ENCODE measurements at places on chromosomes 6 and 20.

GRCh38 chr20:22489626-22490286 lies 94.6 kb downstream of the FOXA2 start:
- no peak for DNase-seq

DNA sequence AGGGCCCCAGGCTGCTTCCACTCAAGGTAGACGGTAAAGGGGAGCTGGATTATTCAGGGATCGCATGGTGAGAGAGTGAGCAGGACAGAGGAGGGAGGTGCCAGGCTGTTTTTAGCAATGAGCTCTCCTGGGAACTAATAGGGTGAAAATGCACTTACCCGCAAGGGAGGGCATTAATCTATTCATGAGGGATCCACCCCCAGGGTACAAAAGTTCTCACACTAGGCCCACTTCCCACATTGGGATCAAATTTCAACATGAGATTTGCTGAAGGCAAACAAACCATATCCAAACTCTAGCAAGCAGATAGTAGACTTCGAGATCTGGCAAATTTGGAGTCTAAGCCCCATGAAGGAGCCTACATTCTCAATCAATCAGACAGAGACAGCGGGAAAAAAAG lies 408.6 kb downstream of the RNF144B start:
- no peak for DNase-seq

- DNase-seq = no peak
Observed at GRCh38 chr6:89925826-89926225, 31.6 kb downstream of the GJA10 start.

DNA sequence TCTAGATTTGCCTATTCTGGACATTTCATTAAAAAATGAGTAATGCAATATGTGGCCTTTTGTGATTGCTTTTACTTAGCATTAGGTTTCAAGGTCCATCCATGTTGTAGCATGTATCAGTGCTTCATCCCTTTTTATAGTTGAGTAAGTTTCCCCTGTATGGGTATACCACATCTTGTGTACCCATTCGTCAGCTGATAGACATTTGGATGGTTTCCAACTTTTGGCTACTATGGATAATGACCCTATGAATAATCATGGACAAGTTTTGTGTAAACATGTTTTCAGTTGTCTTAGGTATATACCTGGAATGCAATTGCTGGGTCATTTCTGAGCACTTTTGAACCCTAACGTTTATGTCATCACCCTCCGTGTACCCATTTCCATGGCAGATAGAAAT lies 15.4 kb downstream of the METTL24 start:
- DNase-seq = no peak

- DNase-seq = no peak
Observed at GRCh38 chr6:36759148-36759759, 61.6 kb downstream of the RAB44 start.

GRCh38 chr6:166004471-166004870 lies 163.2 kb downstream of the TBXT start:
- no peak for DNase-seq

GRCh38 chr6:157381631-157382621 lies 936 bp downstream of the ZDHHC14 start:
- DNase-seq = no peak

GRCh38 chr20:57507477-57507876 lies 17.5 kb downstream of the CTCFL start:
- no peak for DNase-seq

GRCh38 chr6:155067956-155068615 lies 73.0 kb downstream of the TIAM2 start:
- DNase-seq = no peak

DNA sequence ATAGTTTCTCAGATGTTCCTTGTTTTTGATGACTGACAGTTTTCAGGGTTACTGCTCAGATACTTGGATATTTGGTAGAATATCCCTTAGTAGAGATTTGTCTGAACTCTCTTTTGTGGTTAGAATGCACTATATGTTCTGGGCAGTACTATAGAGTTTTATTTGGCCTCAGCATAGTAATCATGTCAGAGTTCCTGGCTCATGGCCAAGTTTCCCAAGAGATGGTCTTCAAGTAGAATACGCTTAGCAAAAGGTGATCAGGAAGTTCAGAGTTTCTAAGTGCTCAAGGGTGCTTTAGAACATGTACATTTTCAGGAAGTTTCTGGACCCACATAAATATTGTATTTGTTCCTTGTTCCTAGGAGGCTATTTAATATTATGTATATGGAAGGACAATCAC lies 1209.7 kb upstream of the GJE1 start:
- no peak for DNase-seq

DNA sequence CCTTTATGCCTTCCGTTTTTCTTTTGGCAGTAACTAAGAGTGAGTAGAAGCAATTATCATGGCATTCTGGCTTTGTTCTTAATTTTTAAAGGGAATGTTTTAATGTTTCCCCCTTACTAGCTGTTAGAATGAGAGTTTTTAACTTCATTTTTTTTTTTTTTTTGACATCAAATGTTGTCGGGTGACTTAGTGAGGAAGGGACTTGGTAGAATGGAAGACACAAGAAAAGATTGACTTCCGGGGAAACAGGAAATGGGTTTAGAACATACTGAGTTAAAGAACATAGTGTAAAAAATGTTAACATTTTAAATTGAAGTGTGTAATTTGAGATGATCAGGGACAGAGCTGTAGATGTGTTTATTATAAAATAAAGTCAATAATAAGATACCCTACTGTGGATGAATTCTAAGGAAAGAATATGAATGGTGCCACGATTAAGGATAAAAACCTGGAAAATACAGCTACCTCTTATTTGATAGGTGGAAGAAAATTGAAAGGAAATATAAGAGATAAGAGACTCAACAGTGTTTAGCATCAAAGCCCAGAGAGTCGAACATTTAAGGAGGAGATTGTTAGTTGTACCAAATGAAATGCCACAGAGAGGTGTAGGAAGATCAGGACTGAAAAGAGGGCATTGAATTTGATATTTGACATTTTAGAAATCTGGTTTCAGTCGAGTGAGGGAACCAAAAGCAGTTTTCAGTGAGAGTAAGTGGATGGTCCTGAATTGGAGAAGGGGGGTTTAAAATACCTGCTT lies 9.4 kb downstream of the HSF2 start:
- no peak for DNase-seq

DNA sequence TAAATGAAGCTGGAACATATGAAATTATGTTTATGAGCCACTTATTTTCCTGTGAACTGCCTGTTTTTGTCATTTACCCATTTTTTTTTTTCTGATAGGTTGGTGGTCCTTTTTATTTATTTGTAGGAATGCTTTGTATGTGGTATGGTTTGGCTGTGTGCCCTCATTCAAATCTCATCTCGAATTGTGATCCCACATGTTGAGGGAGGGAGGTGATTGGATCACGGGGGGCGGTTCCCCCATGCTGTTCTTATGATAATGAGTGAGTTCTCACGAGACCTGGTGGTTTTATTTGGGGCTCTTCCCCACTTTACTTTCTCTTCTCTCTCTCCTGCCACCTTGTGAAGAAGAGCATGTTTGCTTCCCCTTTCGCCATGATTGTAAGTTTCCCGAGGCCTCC lies 77.3 kb downstream of the CDH26 start:
- DNase-seq = no peak

DNA sequence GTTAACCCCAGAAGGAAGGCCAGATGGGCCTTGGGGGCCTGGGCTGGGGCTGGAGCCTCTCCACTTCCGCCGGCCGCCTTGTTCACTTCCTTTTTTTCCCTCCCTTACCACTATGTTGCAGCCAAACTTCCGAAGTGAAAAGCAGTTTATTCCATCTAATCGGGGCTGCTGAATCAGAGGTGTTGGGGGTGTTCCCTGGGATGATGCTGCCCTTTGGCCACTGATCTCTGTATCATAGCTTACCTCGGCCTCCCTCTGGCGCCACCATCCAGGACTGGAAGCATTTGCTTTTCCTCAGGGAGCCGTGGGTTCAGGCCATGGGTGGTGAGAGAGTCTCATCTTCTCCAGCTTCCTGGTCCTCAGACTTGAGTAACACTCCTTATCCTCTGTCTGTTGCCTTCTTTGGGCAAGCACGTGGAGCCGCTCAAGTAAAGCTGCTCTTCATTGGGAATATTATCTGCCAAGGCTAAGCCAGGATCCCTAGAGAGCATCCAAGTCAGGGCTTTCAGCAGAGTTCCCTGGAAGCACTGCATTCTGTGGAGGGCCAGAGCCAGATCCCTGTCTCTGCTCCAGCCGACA lies 39.6 kb downstream of the SLX4IP start:
- DNase-seq = no peak

- DNase-seq = no peak
Observed at GRCh38 chr6:44622956-44623355, 235.4 kb downstream of the CDC5L start.

DNA sequence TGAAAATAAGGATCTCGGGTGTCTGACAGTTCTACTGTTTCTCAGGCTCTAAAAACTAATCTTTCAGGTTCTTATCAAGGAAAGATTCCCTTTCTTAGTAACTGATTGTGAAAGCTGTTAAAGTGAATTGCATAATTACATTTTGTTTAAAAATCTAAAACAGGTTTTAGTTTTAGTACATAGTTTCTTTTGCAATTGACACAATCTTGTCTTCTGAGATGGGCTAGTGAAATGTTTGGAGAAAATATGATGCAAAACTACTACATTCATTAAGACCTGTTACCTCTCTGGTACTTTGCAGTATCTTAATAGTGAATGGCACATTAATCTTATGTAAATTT lies 298.4 kb downstream of the UTRN start:
- DNase-seq = no peak

Measured in cerebellar nuclear complex (tissue), 1 donor.